ENCODE measurements at places on chromosomes 13 and 19.

- DNase-seq: no peak
Measured at GRCh38 chr19:21158523-21159135, 16.8 kb downstream of the ZNF431 start.

GRCh38 chr19:9848762-9849161, 13.6 kb downstream of the PIN1 start:
- DNase-seq: no peak

DNA sequence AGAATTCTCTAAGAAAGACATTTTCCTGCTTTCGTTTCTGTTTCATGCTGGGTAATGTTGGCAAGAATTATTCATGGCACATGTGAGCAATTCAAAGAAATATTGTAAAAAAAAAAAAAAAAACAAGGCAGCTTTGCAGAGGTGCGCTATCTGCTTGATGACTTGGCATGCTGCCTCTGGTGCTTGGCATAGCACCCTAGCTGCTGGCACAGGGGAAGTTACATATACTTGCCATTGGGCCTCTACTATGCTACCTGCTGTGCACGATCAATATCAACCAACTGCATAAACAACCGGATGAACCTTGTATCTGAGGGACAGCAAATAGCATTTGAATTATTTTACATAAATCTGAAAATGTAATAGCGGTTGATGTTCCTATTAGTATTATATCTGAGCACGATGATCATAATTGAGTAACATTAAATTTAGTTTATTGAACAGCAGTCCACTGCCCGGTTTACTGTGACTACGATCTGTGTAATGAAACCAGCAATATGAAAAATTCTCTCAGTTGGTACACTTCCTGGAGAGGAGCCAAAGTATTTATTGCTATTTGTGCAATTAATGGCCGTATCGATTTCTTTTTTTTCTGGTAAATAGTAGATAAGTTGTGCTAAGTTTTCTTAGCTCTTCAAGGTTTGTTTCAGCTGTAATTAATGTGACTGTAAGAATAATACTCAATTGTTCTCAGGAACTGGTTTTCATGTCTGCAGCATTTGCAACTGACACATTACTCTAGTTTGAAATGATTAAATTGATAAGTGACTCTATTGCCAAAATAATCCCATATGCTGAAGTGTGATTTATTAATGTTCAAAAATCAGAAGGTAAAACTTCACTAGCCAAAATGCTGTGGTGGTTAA, 717.3 kb downstream of the DACH1 start:
- DNase-seq: no peak

DNA sequence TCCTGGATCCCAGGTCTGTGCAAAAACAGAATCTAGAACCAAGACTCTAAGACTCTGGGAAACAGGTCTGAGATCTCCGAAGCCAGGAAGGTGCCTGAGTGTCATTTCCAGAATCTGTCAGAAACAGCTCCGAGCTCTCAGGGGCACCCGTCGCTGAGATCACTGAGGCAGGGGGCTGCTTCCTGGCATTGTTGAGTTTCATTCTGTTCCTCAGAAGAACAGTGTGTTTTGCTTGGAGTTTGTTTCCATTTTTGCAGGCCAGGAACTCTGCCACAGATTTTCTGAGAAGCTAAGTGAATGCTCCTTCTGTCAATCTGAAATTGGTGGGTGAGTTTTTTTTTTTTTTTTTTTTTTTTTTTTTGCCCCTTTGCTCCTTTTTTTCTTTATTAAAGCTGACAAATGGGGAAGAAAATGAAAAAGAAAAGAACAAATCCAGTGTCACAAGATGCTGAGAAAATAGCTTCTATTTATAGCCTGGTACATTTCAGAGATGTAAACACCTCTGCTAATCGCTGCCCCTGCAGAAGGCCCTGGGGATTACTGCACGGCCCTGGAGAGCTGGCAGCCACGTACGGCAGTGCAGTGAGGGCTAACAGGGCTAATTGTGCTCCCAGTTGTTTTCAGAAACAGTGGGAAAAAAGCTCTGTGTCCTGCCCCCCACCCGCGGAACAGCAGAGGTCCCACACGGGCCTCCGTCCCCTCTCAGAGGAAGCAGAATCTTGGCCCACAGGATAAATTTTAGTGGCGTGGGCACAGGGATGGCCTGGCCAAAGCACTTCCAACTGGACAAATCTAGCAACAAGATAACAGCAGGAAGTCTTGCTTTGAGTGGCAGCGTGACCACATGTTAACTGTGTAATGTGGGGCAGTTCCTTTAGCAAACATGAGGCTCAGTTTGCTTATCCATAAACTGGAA, 237.6 kb upstream of the IRS2 start:
- no peak for DNase-seq

- no peak for DNase-seq
Measured at GRCh38 chr19:4200940-4201542, 18.6 kb downstream of the ANKRD24 start.

DNA sequence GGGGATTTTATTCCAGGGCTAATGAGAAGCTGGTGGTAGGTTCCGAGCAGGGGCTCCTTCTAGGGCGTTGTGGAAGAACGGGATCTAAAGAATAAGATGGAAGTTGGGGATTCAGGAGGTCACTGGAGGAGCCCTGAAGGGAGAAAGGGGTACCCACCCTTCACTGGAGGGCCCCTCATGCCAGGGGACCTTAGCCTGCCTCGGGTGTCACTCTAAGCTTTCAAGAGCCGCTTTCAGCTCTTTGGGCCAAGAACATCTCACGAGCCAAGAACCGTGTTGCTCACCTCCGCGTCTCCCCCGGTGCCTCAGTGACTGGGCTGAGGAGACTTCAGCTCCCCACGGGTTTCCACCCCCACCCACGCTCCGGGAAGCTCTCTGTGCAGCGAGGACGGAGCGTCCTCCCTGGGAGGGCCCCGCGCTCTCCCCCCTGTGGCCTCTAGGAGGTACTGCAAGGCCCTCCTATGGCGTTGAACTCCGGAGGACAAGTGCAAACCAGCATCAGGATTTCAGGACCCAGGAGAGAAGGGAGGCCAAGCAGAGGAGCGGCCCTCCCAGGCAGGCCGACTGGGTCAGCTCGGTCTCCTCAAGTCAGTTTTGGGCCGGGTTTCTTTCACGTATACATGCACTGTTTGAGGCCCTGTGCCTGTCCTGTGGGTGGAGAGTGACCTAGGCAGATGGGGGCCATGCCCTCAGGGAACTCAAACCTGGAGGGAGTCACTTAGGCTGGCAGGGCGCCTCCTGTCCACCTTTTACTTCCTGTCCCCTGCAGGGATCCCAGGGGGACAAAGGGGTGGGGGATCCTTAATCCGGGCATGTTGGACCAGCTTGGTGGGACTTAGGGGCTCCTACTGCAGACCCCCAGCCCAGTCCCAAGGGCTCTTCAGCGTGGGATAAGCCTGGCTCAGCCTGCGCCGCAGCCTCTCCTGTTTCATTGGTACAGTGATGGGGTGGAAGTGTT, 5.1 kb upstream of the KRTDAP start:
- DNase-seq: peak; percentile 39

GRCh38 chr13:100495455-100495854, 93.1 kb downstream of the GGACT start:
- no peak for DNase-seq

DNA sequence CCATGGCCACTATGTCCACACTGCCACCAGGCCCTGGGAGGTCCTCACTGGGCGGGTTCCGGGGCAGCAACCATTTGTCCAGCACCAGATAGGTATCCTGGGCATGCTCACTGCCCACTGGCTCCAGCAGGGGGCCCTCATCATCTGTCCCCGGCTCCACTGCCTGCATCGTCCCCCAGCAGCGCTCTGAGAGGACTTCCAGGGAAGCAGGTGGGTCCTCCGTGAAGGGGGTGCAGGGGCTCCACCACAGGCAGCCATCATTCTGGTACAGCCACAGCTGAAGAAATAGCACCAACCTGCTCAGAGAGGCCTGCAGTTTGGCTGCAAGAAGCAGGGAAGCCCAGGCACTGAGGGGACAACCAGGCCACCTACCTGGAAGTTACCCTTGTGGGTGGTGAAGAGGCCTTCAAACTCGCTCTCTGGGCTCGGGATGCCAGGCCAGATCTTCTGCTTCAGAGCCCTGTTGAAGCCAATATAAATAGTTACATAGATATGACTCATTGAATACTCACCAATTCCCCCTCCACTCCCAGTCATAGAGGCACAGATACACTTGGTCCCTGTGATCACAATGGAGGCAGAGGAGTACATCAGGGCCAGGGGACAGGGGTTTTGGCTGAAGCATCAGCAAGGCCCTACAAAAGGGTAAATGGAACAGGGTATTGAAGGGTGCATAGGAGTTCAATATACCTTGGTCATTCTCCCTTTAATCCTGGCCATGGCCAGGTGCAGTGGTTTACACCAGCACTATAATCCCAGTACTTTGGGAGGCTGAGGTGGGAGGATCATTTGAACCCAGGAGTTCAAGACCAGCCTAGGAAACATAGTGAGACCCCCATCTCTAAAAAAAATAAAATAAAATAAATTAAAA, 4.1 kb downstream of the SWSAP1 start:
- no peak for DNase-seq

GRCh38 chr13:19597523-19597922, 35.9 kb upstream of the MPHOSPH8 start:
- no peak for DNase-seq

DNA sequence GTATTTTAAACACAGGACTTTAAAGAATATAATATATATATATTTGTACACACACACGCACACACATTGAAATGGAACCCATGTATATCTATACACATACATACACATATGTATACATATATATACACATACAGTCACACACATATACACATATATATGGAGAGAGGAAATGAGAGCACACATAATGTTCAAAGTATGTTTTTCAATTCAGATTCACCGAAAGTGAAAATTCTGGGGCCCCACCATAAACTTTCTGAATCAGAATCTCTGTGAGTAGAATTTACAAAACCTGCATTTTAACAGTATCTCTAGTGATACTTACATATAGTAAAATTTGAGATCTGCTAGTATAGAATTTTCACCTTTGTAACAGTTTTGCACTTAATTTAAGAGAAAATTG, 60.4 kb upstream of the OBI1 start:
- no peak for DNase-seq

DNA sequence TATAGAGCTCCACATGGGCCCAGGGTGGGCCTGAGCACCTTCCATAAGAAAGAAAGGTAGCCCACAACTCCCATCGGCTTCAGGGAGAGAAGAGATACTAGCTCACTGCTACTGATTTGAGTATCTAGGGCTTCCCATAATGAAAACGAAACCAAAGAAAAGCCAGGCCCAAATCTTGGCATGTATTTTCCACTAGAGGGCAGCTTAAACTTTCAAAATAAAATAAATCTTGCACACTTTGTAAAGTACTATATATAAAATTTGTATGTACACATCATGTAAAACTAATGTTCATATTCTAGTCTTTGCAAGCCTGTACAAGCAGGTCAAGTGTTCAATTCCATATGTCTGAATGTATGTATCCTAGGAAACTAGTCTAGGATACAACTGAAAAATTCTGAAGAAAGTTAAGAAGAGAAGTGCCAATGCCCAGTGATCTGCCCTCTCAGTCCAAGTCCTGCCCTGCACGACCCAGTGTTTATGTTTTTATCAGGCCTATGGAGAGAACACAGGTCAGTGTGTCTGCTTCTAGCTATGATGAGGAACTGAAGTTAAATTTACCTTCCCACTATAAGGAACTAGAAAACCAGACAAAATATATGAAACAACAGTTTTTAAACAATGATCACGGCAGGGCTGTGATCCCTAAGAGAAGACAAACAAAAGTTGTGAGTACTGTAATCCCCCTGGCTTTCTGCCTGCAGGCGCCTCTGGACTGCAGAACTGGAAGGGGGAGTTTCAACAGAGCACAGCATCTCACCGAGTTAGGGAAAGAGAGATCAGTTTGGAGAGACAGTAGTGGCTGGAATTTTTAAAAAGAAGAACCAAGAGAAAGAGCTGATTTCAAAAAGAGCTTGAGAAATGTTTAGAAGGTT, 475.7 kb downstream of the UQCRFS1 start:
- no peak for DNase-seq

DNA sequence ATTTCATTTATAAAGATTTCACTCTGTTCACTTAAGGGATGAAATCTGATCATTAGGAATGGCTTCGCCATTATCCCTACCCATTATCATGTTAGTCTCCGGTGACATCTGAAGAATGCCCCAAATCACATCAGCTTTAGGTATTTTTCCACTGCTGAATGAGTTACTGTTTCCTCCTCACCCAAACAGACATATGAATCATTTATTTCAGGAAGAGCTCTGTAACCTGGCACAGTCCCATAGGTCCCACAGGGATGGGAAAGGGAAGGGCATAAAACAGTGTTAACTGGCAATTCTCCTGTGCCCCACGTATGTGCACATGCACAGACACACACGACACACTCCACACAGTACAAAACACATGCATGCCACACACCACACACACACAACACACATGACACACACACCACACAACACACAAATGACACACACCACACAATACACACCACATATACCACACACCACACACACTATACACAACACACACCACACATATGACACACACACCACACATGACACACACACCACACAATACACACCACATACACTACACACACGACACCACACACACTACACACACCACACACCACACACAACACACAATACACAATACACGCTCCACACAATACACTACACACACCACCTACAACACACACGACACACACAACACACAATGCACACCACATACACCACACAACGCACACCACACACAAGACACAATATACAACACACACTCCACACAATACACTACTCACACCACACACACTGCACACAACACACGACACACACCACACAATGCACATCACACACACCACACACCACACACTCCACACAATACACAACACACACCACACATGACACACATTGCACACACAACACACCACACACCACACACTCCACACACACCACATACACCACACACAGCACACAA, 15.4 kb downstream of the TMEM255B start:
- no peak for DNase-seq

DNA sequence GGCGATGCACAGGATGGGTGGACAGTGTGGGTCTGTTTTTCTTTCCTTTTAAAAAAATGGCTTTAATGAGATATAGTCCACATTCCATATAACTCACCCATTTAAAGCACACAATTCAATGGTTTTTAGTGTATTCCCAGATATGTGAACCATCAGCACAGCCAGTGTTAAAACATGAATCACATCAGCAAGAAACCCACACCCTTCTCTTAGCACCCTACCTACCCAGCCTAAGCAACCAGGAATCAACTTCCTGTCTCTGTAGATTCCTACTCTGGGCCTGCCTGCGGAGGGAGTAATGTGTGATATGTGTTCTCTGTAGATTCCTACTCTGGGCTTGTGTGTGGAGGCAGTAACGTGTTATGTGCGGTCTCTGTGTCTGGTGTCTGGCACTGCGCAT, 11.9 kb downstream of the TMEM255B start:
- no peak for DNase-seq

Measured in stimulated activated CD8-positive, alpha-beta memory T cell treated with anti-CD3 and anti-CD28 coated beads, Interleukin-7, amount 100 ng/mL, for 24 hours (primary cell).